ENCODE measurements at places on chromosomes 13 and 19. TPM values are rescaled to one million over a fixed set of nuclear protein-coding genes. Genes with fewer than 3 reads are reported as not detected.

Gene TYROBP
- 25.8 TPM for polyA plus RNA-seq

- no peak for DNase-seq
Observed at GRCh38 chr13:99162567-99163361, 37.9 kb upstream of the UBAC2 start.

DNA sequence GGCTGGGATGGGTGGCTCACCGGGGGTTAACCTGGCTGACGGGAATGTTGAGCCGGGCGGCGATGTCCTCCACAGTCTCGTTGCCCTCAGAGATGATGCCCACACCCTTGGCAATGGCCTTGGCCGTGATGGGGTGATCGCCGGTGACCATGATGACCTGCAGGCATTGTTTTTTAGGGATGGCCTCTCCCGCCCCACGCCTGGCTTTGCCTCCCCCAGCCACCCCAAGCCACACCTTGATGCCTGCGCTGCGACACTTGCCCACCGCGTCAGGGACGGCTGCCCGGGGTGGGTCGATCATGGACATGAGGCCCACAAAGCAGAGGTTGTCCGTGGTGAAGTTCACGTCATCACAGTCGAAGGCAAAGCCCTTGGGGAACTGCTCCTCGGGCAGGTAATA lies 16.1 kb downstream of the ATP1A3 start:
- DNase-seq: no peak

Gene SLC7A10
- 10.8 TPM for polyA plus RNA-seq

DNA sequence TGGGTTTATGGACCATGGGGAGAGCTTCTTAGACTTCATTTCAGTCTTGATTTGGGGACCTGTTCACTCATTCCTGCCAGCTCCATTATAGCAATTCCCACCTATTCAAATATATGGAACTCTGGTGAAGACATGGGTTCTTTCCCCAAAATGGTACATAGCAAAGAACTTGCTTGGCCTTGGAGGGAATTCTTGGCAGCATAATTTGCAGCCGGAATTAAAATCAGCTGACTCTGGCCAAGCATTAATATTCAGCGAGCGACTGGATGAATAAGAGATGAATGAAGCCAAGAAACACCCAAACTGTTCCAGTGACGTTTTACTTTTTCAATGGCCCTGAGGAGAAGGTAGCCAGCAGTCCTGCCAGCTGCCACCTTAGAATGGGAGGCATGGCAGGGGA lies 88.4 kb upstream of the SOX1 start:
- DNase-seq: peak; percentile 51

DNA sequence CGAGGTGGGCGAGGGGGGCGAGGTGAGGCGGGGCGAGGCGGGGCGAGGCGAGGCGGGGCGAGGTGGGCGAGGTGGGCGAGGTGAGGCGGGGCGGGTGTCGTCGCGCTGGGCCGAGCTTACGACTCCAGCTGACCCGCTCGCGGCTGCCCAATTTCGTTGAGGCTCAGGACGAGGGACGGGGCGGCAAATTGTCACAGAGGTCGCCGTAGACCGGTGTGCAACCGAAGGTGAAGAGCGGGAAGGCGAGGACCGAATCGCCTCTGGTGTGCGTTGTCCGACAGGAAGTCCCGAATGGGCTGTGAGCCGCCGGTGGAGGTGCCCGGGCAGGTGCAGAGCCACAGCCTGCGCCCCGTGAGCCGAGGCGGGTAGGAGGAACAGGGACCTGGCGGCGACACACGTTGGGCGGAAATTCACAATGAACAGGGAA lies at the start of gene LACC1:
Gene LACC1 (plus strand): TSS at position 150 of the 427 bp plus-strand sequence. CDS start 1,082 bp downstream, outside the sequence.
- no peak for DNase-seq

DNA sequence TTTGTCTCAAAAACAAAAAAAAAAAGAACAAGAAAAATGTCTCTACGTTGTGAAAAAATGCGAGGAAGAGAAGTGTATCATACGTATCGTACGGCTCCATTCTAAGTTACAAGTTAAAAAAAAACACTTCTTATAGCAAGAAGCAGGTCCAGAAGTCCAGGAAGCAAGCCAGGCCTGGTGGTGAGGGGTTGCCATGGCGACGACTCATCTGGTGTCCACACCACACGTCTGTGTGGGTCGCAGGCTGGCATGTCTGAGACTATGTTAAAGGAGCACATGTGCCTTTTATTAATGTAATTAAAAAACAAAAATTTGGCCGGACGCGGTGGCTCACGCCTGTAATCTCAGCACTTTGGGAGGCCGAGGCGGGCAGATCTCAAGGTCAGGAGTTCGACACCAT lies 5.9 kb downstream of the MED16 start:
- no peak for DNase-seq

- no peak for DNase-seq
Observed at GRCh38 chr19:38670921-38671398, 23.5 kb downstream of the ACTN4 start.

DNA sequence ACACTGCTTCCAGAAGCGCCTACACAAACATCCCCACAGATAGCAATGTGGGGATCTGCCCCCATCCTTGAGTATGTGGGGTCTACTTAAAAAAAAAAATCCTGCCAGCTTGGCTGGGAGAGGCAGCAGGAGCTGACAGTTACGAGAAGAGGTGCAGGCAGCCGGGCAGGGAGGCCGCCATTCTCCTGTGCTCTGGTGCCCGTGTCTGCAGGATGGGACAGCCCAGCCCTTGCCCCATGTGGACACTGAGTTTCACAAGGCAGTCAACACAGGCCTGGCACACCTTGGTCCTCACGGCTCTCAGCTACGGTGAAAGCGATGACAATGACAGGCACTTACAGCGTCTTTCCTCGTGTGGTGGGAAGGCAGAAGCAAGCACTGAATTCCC lies 24.0 kb downstream of the MPND start:
- DNase-seq: no peak

DNA sequence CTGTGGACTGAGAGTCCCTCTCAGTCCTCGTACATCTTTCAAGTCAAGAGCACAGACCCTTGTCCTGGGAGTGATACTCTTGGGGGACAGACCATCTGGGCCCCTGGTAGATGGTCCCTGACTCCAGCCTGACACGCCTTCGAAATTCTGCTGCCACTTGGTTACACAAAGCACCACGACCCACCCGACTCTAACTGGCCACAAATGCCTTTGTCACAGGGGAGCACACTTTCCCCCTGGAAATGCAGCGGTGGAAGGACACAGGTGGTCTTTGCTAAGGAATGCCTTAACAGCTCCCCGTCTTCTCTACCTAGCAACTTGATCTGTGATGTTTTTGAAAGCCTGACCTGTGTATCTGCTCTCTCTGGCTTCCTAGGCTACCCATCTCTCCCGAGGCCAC lies 13.8 kb upstream of the DHRS12 start:
- DNase-seq: no peak

Gene ZNF730
- 2.7 TPM for polyA plus RNA-seq

- no peak for DNase-seq
Observed at GRCh38 chr19:3983936-3984583, 1.2 kb downstream of the EEF2 start.

- DNase-seq: no peak
Observed at GRCh38 chr13:107649079-107649478, 566.3 kb downstream of the LIG4 start.

Gene ARHGEF18
- polyA plus RNA-seq: 15.7 TPM

DNA sequence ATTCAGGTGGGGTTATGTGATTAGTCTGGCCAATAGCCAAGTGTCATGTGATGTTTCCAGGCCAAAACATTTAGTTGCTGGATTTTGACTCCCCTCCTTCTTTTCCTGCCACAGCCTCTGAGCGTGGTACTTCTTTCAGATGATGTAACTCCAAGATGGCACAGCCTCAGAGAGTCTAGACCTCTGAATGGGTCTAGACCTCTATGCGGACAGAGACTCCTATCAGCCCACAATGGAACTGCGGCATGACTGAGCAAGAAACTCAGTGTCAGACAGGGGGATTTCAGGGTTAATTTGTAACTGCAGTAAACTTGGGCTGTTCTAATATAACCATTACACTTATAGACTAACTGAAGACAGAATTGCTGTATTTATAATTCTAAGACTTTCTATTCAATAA lies 42.6 kb upstream of the ZDHHC20 start:
- DNase-seq: no peak

Gene ZNF223
- polyA plus RNA-seq: 3.5 TPM

Measured in hindlimb muscle (tissue), 1 donor.